Stimulated activated CD8-positive, alpha-beta memory T cell treated with anti-CD3 and anti-CD28 coated beads, Interleukin-4, amount 100 ng/mL, for 1 hour (primary cell): ENCODE measurements at places on chromosomes 7 and 10.

DNA sequence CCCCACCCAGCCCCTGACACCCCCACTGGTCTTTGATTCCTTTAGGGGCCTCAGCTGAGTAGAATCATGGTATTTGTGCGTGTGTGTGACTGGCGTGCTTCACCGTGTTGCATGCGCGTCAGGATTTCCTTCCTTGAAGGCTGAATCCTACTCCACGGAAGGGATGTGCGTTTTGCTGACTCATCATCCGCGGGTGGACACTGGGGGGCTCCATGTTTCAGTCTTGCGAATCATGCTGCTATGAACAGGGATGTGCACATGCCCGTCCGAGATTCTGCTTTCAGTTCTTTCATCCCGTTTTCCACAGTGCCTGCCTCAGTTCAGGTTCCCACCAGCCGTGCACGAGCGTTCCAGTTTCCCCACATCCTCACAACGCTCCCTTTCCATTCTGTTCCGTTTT lies 20.9 kb upstream of the JAKMIP3 start:
- no peak for DNase-seq

GRCh38 chr10:11755512-11756263 lies 13.5 kb downstream of the ECHDC3 start:
- no peak for DNase-seq

DNA sequence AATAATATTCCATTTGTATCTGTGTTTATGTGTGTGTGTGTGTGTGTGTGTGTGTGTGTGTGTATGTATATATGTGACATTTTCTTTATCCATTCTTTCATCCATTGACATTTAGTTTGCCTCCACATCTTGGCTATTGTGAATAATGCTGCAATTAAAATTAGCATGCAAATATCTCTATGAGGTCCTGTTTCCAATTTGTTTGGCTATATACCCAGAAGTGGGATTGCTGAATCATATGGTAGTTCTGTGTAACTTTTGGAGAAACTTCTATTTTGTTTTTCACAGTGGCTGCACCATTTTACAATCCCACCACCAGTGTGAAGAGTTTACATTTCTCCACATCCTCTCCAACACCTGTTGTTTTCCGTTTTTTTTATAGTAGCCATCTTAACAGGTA lies 53.1 kb downstream of the CH25H start:
- DNase-seq, result no peak

GRCh38 chr7:47601881-47602249 lies 20.0 kb upstream of the TNS3 start:
- no peak for DNase-seq

DNA sequence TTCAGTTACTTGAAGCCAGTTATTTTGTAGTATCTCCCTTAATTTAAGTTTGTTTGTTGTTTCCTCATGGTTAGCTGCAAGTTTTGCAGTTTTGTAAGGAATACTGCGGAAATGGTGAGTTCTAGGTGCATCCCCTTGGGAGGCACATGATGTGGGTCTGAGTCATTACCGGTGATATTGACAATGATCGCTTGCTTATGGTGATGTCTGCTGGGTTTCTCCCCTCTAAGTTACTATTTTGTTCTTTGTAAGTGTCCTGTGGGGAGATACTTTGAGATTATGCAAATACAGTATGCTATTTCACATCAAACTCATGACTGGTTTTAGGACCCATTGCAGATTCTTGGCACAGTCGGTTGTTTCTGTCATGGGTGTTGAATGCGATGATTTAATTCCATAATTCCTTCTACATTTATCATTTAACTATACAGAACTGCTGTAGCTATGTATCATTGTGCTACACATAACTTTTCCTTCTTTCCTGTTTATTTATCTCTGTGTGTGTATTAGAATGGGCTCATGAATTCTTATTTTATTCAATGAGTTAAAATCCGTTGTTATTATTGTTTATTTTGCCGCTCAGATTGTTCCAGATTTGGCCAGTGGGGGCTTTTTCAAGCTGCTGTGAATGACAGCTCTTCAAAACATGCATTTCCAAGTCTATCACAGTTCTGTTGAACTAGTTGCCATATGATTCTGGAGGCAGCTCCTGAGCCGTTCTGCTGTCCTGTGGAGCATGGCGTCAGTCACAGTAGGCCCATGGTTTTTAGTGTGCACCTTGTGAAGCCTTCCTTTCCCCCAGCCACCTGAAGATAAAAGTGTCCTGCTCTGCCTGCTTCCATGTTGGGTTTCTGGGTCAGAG lies 18.4 kb downstream of the TSPAN14 start:
- DNase-seq, result no peak

DNA sequence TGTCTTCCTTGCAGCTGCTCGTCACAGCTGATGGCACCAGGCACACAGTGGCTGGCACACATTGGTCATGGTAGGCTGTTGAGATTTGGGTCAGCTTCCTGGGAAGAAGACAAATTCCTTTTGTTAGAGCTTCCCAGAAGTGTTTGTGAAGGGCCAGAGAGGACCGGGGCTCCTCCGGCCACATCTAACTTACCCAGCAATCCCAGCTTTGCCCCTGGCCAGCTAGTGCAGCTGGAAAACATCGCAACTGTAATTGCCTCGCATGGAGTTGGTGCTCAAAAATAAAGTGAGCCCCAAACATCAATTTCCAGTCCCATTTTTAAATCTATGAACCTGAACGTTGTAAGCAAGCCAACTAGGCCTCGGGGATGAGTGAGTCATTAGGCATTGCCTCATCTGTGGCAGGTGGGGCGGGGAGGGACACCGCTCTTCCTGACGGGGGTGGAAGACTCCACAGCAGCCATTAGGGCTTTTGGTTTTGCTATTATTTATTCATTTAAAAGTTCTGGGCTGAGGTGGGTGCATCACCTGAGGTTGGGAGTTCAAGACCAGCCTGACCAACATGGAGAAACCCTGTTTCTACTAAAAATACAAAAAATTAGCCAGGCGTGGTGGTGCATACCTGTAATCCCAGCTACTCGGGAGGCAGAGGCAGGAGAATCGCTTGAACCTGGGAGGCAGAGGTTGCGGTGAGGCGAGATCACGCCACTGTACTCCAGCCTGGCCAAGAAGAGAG lies 12.4 kb downstream of the CPA5 start:
- no peak for DNase-seq

- no peak for DNase-seq
Observed at GRCh38 chr10:71657604-71658466, 61.7 kb downstream of the C10orf105 start.

DNA sequence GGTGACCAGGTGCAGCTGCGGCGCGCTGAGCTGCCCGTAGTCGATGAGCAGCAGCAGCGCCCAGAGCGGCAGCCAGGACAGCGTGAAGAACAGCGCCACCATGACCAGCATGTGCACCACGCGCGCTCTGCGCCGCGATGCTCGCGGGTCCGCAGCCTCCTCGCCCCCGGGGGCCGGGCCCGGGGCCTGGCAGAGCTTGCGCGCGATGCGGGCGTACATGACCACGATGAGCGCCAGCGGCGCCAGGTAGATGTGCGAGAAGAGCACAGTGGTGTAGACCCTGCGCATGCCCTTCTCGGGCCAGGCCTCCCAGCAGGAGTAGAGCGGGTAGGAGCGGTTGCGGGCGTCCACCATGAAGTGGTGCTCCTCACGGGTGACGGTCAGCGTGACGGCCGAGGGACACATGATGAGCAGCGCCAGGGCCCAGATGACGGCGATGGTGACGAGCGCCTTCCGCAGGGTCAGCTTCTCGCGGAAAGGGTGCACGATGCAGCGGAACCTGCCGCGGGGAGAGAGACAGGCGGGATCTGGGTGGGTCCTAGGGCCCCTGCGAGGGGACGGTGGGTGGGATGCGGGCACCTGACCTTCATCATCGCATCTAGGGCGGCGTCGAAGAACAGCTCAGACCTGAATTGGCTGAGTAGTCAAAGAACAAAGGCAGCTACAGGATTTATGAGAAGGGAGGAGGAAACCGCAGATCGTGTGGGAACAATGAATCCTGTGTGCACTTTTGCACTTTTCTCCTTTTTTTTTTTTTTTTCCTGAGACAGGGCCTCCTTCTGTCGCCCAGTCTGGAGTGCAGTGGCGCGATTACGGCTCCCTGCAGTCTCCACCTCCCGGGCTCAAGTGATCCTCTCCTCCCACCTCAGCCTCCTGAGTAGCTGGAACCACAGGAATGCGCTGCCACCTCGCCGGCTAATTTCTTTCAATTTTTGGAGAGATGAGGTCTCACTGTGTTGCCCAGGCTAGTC lies 22.4 kb upstream of the PPA1 start:
- DNase-seq, result no peak

GRCh38 chr10:121312587-121312986 lies 285.7 kb downstream of the FGFR2 start:
- no peak for DNase-seq

GRCh38 chr7:74293577-74293908 lies 4.3 kb downstream of the CLIP2 start:
- DNase-seq, result no peak

- no peak for DNase-seq
Observed at GRCh38 chr7:36182854-36183604, 30.0 kb downstream of the EEPD1 start.

DNA sequence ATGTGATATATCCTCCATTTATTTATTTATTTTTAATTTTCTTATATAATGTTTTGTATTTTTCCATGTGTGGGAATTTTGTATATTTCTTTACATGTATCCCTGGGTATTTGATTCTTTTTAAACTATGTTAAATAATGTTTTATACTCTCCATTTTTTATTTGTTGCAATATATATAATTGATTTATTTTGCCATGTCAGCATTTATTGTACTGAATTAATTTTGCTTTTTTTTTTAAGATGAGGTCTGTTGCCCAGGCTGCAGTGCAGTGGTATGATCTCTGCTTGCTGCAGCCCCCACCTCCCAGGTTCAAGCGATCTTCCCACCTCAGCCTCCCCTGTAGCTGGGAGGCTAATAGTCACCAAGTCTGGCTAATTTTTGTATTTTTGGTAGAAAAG lies 187.4 kb downstream of the CDC14C start:
- no peak for DNase-seq

DNA sequence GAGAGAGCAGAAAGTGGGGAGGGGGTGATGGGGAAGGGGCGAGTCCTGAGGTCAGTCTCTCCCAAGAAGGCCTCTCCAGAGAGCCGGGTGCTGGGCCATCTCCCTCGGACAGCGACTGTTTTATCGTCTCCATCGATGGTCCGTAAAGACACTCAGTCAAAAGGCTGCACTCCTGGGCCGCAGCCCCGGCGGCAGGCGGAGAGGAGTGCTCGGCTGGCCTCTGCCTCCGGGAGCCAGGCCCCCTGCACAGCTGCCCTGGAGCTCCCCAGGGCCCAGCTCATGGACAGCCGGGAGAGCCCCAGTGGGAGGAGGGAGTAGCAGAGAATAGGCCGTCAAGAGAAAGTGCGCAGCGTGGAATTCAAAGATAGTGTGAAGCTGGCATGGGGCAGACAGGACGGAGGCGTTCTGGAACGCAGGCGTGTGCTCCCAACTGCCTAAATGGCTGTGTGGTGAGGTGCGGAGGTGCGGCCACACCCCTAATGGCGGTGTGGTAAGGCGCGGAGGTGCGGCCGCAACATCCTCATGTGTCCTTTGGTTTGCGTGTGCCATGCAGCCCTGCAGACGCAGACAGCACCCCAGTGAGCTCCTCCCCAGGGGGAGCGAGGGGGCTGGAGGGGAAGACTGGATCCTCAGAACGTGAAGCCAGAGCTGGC lies 477.5 kb upstream of the FOXK1 start:
- no peak for DNase-seq

DNA sequence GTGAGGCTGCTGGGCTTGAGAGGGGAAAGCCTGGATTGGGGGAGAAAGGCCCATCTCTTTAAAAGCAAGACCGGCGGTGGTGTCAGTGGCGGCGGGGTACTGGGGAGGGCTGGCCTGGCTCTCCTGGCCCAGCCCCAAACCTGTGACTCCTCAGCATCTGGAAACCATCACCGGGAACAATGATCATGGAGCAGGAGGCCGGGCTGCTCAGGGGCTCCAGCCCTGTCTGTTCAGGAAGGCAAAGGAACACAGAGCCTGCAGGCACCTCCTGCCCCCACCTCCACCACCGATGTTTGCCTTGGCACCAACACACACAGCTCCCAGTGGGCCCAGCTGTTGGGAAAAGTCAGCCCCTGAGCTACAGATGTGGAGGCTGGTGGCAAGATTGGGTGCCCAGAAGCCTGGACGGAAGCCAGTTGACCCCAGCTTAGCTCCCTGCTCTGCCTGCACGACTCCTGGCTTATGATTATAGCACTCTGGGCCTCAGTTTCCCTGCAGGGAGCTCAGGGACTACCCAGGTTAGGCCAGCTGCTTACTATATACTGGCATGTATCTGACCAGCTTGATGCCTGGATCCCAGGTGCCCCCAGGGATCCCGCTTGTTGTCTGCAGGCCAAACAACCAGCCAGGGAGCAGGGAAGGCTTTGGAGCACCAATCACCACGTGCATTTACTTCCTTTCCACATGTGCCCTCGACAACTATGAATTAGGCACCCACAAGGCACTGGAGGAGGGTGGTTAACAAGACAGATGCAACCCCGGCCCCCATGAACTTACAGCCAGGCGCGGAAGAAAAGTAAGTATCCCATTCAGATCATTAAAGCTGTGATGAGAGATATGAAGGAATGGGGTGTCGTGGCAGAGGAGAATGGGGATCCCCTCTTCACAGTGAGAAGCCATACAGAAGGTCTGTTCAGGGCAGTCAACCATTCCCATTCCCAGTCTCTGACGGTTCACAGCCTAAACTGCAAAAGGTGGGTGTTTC lies 37.3 kb downstream of the ZCCHC24 start:
- DNase-seq, result no peak

GRCh38 chr7:45417268-45417667 lies 156.9 kb upstream of the ADCY1 start:
- DNase-seq, result no peak

DNA sequence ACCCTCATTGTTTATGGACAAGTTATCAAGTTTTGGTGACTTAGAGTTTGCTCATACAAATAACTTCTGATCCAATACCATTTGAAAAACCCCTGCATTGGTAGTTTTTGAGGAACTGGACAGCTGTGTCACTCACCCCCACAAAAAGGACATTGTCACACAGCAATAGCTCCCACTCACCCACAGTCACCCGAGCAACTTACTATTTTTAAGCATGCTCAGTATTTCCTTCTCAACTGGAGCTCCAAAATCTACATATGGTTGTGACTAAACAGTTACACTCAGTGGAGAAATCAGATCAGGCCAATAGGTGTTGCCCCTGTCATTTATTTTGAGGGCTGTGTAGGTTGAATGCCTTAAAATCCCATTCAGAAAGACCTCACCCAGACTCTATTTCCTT lies 165.2 kb upstream of the AUTS2 start:
- no peak for DNase-seq

DNA sequence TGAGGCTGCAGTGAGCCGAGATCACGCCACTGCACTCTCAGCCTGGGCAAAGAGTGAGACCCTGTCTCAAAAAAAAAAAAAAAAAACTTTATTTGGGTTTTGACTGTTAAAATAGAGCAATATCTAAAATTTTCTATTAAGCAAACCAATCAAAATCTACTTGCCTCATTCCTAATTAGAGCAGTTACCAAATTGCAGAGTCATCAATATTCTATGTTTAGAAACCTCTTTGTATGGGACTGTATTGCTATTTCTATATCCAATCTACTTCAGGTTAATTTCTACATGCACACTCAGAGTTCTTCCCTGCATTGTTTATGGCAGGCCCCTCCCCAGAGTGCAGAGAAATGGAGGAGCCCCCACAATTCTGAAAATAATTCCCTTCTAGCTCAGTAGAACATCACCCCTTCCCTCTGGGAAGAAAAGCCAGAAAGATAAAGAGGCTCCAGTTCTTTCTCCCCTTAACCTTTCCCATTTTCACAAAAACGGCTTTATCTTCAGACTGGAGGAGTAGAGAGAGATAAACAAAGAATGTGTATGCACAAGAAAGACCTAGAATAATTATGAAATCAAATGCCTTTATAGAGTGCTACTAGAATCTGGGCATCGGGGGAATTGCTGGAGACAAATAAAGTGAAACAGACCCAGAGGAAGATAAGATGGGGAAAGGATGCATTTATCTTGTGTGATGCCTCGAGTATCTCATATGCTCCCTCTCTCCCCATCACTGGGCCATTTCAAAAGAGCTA lies 17.9 kb downstream of the SCRN1 start:
- DNase-seq, result no peak
